ENCODE measurements at places on chromosomes 13 and 19.

GRCh38 chr19:54155694-54156093 is 3.8 kb downstream of the LENG1 start:
- no peak for DNase-seq

- DNase-seq, result no peak
These were observed 29.3 kb downstream of the STARD13 start for GRCh38 chr13:33256148-33256840.

DNA sequence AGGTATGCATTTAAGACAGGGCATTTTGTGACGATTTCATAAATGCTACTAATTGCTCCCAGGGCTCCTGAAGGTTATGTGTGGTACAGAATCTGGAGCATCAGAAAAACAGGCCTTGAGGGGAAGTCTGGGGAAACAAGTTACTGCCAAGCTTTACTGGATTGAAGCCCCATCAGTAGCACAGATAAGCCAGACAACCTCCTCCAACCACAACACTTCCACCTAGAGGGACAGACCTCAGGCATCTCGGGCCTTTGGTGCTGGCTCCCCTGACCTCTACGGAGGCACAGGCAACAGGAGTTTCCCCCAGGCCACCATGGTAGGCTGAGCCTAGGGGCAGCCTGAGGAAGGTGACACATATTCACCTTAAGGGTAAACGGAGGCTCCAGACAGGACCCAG is 54.1 kb downstream of the ABCC4 start:
- no peak for DNase-seq

DNA sequence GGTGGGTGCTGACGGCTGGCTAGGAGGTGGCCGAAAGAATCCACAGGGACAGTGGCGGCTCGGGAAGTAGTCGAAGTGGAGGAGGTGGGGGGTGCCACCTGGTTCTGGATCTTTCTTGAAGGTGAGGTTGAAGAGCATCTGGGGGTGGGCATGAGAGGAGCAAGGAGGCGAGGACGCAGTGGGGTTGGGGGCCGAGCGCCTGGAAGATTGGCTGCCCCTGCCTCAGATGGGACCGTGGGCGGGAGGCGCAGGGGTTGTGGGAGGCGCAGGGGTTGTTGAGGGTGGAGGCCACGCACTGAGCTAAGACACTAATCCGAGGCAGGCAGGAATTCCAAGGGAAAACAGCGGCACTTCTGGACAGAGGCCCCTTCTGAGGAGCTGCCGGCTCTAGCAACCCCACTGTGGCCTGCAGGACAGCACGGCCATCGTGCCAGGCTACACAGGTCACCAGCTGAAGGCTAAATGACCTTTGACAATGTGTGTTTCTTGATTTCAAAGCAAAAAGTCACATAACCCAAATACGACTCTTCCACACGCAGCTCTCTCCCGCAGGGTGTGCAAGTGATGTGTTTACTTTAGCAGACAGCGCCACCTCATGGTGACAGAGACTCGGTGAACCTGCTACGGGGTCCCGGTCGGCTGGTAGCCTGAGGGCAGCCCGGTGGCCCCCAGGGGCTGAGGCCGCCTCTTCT is 44.1 kb upstream of the RANBP3 start:
- DNase-seq, result peak; percentile 80

GRCh38 chr13:60431108-60431700 is 34.2 kb downstream of the TDRD3 start:
- DNase-seq, result no peak

- DNase-seq, result no peak
These were observed 57.8 kb downstream of the IER2 start for GRCh38 chr19:13207846-13208671.

- no peak for DNase-seq
These were observed 3.0 kb downstream of the ONECUT3 start for GRCh38 chr19:1756264-1756663.

DNA sequence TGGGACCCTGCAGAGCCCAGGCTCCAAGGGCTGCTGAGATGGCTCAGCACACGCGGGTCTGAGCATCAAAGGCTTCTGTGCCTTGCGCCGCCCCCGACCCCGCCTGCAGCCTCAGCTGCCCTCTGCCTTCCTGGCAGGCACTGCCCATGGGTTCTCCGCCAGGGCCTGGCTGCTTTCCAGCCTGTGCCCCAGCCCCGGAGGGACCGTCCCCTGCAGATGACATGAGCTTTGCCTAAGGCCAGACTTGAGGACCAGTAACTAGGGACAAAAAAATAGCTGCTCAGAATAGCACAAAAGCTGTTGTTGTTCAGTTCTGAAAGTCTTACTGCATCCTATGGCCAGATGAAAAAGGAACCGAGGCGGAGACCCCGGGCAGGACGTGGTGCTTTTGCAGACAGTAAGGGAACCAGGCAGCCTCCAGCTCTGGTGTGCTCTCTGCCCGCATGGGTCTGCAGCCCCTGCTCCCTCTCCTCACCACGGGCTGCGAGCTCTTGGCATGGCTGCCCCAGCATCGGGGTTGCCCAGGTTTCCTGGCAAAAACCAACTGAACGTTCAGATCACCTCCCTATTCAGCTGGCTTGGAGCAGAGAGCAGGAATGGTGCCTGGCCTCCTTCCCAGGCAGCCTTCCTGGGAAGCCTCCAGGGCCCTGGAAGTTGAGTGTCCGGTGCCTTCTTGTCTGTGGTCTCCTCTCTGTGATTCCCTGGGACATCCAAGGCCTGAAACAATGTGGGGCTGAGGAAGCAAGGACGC is 12.5 kb upstream of the CFAP97D2 start:
- DNase-seq, result peak; percentile 82

GRCh38 chr13:31495336-31495735 is 244.0 kb upstream of the RXFP2 start:
- DNase-seq, result no peak

GRCh38 chr19:41426952-41427646 is at the start of gene B3GNT8:
Gene B3GNT8, minus strand, starts transcription at chr19:41427374. Its CDS starts 596 bp downstream, at chr19:41426778.
- peak; percentile 94 for DNase-seq

- DNase-seq, result peak; percentile 91
These were observed 1.9 kb downstream of the CNN2 start for GRCh38 chr19:1028062-1028926.

GRCh38 chr13:50366488-50367174 is 351.4 kb downstream of the KCNRG start:
- no peak for DNase-seq

- no peak for DNase-seq
These were observed 1.8 kb upstream of the NOVA2 start for GRCh38 chr19:45975306-45976070.

GRCh38 chr19:48678201-48678600 is 5.4 kb upstream of the NTN5 start:
- no peak for DNase-seq

DNA sequence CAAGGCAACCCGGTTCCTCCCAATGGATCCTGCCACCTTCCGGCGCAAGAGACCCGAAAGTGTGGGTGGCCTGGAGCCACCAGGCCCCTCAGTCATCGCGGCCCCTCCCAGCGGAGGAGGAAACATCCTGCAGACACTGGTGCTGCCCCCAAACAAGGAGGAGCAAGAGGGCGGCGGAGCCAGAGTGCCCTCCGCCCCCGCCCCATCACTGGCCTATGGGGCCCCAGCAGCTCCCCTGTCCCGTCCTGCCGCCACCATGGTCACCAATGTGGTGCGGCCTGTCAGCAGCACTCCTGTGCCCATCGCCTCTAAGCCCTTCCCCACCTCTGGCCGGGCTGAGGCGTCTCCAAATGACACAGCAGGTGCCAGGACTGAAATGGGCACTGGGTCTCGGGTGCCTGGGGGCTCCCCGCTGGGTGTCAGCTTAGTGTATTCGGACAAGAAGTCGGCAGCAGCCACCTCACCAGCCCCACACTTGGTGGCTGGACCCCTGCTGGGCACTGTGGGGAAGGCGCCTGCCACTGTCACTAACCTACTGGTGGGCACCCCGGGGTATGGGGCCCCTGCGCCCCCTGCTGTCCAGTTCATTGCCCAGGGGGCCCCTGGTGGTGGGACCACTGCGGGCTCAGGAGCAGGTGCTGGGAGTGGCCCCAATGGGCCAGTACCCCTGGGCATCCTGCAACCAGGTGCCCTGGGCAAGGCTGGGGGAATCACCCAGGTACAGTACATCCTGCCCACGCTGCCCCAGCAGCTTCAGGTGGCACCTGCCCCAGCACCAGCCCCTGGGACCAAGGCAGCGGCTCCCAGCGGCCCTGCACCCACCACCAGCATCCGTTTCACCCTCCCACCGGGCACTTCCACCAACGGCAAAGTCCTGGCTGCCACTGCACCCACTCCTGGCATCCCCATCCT is 11.2 kb upstream of the PRR19 start:
- no peak for DNase-seq

DNA sequence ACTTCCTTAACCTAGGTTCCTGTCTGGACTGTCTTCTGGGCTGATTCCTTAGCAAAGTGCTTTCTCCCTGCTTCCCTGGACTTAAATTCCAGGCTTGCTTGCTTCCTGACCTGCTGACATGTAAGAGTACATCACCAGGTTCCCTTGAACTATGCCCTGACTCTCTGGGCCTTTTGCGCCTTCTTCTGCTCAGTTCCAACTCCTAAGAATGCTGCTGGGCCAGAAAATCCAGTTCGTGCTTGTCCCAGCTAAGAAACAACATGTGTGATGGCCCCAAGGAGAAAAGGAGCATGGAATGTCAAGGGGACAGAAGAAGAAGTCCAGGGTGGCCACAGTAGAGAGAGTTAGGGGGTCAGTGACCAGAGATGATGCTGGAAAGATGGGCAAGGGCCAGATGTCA is 42.6 kb upstream of the MBNL2 start:
- no peak for DNase-seq

GRCh38 chr13:74367193-74367592 is 233.0 kb upstream of the KLF12 start:
- no peak for DNase-seq

DNA sequence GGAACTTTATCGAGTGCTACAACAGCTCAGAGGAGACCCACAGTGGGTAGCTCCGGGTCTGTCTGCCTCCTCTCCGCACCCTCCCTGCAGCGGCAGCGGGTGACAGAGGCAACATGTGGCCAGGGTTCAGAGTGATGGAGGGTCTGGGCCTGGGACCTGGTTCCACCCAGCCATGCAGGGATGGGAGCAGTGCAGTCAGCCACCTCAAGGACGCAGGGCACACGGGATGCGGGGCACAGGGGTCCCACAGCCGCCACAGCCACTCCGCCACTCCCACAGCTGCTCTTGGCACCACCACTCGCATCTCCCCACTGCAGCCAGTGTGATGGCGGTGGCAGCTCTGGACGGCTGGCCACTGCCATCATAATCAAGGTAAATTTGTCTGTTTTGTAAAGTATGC is 892.9 kb downstream of the OLFM4 start:
- DNase-seq, result peak; percentile 51

DNA sequence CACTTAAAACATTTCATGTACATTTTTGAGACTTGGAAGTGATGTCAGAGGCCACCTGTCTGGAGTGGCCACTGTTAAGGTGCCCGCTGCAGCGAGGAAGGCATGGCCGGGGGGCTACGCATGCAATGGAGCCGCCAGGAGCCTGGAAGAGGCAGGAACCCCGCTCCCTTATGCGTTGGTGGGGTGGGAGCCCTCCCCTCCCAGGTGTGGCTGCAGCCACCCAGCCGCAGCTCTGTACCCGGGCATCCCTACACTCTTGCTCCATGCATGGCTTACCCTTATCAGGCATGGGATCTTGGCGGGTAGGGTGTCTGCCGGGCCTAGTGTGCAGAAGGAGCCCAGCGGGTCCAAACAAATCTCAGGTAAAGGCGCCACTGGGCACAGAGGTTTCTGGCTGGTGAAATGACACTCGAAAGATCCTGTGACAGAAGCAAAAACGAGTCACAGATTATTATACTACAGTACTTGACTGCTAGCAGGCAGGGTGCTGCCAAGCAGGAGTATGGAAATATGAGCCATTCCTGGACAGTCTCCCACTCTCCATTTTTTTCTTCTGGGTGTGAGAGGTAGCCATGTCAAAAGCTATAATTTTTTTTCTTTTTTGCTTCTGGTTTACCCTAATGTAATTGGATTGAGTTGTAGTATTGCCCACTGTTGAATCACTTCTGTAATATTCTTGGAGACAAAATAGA is 1606.3 kb upstream of the MIR17HG start:
- peak; percentile 40 for DNase-seq

- DNase-seq, result no peak
These were observed 2.5 kb upstream of the SCEL start for GRCh38 chr13:77532983-77533382.

DNA sequence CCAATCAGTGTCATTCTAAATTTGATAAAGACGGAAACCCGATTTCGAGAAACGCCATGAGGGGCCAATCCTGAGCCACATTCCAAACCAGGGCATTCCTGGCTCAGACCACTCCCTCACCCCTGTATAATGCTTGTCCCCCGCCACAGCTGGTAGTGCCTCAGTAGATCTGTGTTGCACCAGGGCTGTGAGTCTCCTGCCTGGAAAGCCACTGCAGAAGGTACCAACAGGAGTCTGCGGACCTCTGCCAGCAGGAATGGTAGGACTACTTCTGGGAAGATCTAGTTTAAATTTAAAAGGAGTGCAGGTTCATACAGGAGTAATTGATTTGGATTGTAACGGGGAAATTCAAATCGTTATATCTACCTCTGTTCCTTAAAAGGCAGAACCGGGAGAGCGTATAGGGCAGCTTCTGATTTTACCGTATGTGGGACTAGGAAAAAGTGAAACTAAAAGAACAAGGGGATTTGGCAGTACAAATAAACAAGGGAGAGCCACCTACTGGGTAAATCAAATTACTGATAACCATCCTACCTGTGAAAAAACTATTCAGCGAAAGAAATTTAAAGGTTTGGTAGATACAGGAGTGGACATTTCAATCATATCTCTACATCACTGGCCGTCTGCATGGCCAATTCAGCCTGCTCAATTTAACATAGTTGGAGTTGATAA is 20.8 kb upstream of the ZNF266 start:
- no peak for DNase-seq

- DNase-seq, result peak; percentile 57
These were observed 374.0 kb downstream of the IRS2 start for GRCh38 chr13:109412283-109412901.

DNA sequence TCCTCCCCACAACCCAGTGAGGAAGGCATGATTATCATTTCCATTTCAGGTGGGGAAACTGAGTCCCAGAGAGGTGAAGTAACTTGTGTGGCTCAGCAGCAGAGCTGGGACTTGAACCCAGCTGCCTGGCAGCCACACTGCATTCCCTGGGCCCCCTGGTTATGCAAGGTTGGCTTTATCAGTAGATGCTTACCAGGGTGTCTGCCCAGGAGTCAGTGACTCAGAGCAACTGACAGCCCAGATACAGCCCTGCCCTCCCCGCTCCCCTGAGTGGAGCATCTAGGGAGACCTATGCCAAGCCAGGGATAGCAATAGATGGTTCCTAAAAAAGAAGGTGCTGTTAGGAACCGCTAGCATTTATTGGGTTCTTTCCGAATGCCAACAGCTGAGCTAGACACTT is 5.9 kb downstream of the IGLON5 start:
- no peak for DNase-seq

GRCh38 chr19:6066661-6067646 is 43.3 kb downstream of the RFX2 start:
- peak; percentile 97 for DNase-seq

- no peak for DNase-seq
These were observed 26.1 kb upstream of the EEF1AKMT1 start for GRCh38 chr13:20799726-20800416.

GRCh38 chr19:19256072-19256969 is 16.8 kb downstream of the TM6SF2 start:
- DNase-seq, result no peak
